ENCODE measurements at places on chromosomes 1 and 21.

DNA sequence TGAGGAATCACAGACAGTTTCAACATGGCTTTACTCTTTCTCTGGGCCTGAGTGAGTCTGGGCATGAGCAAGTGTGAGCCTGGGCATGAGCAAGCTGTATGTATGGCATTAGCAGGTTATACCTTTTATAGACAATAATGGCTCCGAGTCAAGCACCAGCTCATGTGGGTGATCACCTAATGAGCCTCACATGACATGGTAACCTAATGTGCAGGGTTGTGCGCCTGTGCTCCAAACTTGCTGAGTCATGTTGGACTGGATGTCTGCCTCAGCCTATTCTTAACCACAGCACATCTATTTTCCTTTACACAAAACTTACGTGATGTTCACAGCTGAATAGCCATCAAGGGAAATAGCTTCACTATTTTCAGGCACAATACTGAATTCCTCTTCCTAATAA is 236.2 kb upstream of the NRIP1 start:
- no peak for DNase-seq

- DNase-seq, result no peak
Observed at GRCh38 chr1:116277840-116278540, 95.1 kb upstream of the ATP1A1 start.

- no peak for DNase-seq
Observed at GRCh38 chr1:224923726-224924125, 5.7 kb upstream of the DNAH14 start.

DNA sequence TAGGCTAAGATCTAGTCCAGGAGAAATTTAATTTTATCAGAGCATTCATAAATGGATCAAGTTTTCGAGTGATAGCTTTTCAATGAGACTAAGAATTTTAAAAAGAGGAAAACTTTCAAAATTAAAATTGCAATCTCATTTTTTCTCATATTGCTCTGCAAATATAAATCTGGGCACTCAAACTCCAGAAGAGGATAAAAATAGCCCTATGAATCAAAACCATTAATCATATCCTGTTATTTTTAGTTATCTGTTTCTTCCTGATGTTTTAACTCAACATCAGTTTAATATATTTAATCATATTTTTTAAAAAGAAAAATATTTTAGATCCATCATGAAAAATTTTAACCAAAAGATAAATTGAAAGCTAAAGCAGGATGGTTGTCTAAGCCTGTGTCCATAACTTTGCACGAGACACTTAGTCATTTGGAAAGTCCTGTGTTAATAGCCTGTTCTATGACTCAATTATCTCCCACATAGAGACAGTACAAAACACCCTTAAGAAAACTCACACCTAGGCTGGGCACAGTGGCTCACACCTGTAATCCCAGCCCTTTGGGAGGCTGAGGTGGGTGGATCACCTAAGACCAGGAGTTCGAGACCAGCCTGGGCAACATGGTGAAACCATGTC is 17.1 kb upstream of the PRRC2C start:
- DNase-seq, result no peak

GRCh38 chr1:114979278-114979891 is 50.2 kb upstream of the TSHB start:
- peak; percentile 47 for DNase-seq

GRCh38 chr1:241802863-241803262 is 45.1 kb upstream of the EXO1 start:
- no peak for DNase-seq

DNA sequence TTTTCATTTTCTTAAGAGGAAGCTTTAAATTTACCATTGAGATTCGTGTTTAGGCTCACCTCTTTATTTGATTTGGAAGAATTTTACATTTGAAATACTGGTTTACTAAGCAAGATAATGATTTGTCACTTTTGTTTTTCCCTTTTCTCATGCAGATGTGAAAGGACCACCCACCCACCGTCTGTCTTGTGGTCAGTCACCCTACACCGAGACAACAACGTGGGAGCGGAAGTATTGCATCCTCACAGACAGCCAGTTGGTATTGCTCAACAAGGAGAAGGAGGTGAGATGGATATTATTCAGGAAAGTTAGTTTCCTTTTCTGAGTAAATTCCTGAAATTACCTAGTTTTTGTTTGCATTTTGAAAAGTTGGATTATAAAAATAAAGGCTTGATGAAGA is 189.5 kb downstream of the RASAL2 start:
- DNase-seq, result no peak

DNA sequence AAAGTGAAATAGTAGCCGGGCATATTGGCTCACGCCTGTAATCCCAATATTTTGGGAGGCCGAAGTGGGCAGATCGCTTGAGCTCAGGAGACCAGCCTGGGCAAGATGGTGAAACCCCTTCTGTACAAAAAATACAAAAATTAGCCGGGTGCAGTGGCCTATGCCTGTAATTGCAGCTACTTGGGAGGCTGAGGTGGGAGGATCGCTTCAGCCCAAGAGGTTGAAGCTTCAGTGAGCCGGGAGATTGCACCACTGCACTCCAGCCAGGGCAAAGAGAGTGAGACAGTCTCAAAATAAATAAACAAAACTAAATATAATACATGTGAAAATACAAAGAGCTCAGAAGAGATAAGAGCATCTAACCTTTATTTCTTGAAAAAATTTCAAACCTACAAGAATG is 2.3 kb upstream of the MSTO1 start:
- DNase-seq, result no peak

DNA sequence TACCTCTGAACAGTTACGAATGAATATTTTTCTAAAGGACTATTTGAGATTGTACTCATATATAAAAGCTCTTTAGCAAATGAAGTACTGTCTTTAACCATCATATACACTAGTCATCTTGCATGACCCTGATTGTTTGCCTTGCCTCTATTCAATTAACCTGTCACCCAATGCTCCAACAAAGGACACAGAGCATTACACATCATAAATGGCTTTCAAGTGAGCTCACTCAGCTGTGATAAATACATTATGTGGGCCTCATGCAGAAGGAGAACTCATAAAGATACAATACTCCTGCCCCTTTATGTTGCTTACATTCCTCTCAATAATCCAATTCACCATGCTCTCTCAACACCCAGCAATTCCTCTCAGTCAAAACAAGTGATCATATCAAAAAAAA is 993.0 kb upstream of the PRMT6 start:
- no peak for DNase-seq

DNA sequence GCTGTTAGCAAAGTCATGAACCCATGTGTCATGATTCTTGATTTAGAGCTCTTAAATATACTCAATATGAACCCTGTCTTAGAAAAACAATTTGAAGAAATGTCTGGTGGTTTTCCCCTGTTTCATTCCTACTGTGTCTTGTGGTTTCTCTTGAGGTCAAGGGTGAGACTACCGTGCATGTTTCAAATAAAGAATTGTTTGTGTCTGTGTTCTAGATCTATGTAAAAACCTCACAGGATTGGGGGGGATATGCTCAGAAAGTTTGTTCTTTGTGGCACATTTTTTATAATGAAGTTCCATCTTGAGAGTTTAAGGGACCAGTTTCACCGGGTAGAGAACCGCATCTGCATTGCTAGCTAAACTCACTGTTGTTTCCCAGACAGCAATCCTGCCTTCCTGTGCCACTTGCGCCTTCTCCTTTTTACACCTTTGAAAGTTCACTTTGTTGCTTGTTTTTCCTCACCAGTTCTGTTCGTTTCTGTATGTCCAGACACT is 30.9 kb upstream of the CACYBP start:
- DNase-seq, result no peak

DNA sequence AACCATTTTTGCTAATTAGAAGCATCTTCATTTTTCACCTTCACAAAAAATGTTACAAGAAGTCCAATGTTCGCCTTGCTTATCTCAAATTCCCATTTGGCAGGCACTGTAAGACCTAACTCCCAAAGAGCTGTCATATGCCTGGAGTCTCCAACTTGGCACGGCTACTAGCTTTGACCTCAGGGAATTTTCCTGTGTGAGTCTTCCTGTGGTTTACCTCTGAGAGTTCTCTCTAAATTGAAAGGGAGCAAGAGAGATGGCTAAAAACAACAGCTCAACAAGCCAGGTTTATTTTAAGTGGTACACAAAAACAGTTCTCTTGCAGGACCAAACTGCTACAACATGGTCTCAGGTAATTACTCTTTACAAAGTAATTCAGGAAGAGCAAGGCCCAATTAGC is 756.0 kb upstream of the ADGRL2 start:
- DNase-seq, result no peak

GRCh38 chr1:154416471-154417337 is 11.6 kb downstream of the IL6R start:
- DNase-seq, result no peak

GRCh38 chr1:145545055-145545454 is 62.7 kb upstream of the GPR89A start:
- DNase-seq, result no peak

DNA sequence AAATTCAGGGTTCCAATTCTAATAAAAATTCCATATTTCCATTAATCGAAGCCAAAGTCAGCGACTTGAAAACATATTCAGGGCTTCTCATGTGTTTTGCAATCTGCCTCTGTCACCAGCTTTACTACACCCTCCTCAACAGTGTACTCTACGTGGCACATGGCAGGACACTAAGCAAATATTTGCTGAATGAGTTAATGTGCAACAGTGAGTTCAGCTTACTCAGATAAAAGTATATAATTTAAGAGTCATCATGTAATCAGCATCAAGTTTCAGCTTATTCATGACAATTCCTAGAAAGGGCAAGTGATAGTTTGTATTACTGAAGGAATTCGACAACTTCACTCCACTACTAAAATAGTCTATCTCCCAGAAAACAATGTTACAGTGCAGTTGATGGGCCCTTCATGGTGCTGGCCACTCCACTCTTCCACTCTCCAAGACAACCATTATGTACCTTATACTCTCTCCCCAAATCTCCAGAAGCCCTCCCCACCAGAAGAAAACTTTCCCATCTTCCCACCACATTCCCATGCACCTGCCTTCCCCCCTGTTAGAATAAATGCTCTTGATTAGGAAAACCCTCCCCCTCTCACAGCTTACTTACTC is 97.3 kb downstream of the TTLL7 start:
- no peak for DNase-seq

DNA sequence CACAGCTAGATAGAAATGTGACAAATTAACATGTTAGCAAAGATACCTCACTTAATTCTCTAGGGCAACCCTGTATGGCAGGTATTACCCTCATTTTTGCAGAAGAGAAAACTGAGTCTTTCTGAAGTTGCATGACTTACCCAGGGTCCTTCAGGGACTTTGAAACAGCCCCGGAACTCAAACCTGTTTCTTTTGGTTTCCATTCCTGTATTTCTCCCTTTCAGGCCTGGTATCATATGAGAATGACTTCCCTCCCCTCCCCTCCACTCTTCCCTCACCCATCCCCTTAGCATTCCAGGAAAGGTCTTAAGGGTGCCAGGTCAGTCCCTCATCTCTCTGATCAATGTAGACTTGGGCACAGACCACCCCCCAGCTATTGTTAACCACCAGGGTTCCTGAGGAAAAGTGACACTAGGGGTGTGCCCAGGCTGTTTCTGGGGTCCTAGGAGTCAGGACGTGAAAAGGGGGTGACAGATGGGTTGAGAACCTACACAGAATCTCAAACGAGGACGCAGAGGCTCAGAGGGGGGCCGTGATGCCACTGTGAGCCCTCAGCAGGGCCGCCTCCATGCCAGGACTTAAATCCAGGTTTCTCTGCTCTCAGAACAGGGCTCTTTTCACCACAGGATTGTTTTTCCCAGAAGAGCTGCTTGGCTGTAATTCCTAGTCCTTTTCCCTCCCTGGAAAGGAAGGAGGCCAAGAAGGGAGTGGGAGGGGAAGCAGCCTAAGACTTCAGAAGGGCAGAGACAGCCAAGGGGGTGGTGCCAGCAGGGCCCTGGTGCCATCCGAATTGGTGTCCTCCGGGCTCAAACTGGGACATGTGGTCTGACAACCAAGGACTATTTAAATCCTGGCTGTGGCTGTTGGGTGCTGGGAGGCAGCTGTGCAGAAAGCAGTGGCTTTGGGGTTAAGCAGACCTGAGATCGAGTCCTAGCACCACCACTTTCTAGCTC is 2.1 kb upstream of the WASF2 start:
- DNase-seq, result no peak

- no peak for DNase-seq
Observed at GRCh38 chr1:232662910-232663309, 33.0 kb upstream of the SIPA1L2 start.

DNA sequence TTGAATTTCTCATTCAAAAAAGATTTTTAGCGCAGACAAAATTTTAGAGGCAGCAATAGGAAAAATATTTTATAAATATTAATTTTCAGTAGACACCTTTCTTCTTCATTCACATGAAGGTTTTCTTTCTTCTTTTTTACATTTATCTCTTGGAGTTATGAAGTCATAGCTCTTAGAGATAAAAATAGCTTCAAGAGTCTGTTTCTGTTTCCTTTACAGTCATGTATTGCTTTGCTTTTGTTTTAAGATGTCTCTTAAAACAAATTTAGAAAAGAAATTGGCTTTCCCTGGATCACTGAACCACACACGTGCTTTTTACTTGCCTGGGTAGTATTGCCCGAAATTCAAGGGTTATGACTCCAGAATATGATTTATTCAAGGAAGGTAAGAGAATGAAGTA is 369.9 kb upstream of the LRRC7 start:
- DNase-seq, result no peak

- no peak for DNase-seq
Observed at GRCh38 chr1:184310157-184310819, 76.5 kb upstream of the C1orf21 start.

DNA sequence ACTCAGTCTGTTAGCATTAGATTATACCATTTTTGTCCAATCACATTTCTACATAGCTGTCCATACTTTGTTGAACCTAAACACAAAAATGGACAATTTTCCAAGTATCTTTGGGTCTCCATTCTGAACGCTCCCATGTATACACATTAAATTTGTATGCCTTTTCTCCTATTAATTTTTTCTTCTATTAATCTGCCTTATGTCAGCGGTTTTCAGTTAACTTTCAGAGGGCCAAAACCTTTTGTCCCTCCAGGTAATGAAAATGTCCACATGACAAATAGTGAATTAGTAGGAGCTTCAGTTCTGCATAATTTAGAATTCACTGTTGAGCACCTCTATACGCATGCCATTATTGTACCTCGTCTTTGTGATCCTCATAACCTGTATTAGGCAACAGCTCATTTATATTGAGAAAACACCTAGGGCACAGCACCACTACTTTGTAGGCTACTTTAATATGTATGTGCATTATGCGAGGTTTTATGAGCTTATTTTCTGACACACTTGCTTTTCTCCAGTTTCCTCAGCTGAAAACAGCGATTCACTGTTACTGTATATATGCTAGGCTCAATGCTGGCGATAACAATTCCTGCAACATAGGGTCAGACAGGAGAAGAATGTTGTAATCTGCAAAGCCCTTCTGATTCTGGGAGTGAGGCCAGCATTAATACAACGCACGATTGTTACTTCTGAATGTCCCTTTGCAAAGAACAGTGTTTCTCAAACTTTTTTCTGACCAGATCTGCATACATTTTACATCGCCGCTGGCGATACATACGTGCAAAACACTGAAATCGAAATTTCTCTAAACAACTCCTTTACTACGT is 1.1 kb upstream of the ABCD3 start:
- no peak for DNase-seq

DNA sequence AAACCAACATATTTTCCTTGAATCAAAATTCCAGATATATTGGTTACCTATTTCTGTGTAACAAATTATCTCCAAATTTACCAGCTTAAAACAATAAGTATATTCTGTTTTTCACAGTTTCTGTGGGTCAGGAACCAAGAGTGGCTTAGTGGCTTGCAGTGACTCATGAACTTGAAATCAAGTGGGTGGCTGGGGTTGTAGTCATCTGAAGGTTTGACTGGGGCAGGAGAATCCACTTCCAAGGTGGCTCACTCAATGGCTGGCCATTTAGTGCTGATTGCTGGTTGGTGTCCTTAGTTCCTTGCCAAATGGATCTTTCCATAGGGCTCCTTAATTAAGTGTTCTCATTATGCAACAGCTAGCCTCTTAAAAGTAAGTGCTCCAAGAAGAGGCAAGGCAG is 43.8 kb downstream of the ALG14 start:
- DNase-seq, result no peak

All from stimulated activated CD8-positive, alpha-beta memory T cell treated with anti-CD3 and anti-CD28 coated beads, Interleukin-4, amount 100 ng/mL, for 24 hours (primary cell).